ENCODE measurements at places on chromosomes 6 and 20.

DNA sequence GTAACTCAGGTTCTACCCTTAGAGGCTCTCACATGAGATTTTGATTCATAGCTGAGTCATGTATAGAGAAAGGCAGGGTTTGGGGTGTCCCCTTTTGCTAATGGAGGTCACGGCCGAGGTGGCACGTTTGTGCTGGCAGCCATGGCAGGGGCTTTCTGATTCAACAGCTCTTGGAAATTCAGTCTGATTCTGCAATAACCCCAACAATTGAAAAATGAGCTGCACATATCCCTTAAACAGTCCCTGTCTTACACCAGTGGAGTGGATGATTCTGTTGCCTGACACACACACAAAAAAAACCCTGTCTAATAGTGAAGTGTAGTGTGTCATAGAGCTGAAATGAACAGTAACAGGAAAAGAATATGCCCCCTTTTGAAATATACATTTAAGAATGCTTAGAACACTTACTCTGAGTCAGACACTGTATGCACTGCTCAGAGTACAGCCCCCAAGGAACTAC lies 40.4 kb upstream of the ARG1 start:
- DNase-seq, result peak; percentile 82

DNA sequence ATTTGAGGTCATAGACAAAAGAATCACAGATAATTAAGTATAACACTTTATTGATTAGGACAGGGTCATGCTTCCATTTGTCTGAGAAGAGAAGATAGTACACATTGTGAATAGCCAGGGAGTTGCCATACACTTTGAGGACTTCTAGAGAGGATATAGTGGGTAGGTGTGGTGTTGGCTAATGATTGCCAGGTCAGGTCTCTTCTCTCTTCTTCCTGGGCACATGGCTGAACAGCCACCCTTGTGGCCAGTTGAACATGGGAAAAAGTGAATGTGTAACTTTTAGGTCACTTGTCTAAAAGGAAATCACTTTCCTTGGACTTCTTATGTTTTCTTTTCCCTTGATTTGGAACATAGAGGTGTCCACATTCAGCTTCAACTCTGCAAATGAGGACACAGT lies 772.1 kb upstream of the MAP3K7 start:
- no peak for DNase-seq

GRCh38 chr6:23277521-23278179 lies 708.3 kb downstream of the HDGFL1 start:
- DNase-seq, result no peak

- peak; percentile 9 for DNase-seq
Observed at GRCh38 chr20:7770578-7770977, 169.7 kb downstream of the HAO1 start.

DNA sequence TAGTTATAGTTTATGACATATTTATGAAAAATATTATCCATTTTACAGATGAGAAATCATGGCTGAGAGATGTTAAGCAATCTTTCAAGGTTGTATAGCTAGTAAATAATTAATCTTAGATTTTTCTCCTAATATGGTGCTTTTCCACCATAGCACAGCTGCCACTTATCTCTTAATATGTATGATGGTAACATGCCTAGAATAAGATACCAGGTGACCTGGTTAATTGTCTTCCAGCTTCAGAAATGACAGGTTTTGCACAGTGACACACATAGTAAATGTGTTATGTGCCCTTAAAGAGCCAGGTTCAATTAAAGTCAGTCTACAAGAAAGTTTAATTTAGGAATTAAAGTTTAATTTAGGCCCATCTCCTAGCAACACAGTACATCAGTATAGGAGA lies 14.8 kb downstream of the TUBB2A start:
- DNase-seq, result no peak

- no peak for DNase-seq
Observed at GRCh38 chr6:73560853-73561407, 40.1 kb upstream of the EEF1A1 start.

DNA sequence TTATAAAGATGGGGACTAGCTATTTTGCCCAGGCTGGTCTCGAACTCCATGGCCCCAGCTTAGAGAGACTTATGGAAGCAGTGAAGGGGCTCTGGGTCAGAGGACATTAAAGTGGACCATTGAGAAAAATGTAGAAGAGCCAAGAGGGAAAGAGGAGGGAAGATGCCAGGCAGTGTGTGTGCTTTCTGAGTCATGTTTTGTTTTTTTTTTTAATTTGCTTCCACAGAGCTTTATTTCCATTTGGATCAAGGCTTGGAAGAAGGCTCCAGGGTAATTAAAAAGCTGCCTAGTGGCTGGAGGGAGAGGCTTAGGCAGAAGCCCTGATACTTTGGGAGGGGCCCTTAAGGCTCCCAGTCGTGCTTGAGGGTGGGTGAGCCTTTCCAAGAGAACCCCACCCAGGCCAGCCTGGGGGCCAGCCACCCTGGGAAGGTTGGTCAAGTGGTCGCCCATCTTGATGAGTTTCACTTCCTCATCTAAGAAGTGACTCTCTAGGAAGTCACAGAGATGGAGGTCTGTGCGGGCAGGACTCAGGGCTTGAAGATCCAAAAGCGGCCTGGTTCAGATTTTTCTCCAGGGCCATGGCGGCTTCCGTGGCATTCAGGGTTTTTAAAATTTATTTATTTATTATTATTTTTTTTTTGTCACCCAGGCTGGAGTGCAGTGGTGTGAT lies 3.0 kb upstream of the ZNF335 start:
- no peak for DNase-seq

DNA sequence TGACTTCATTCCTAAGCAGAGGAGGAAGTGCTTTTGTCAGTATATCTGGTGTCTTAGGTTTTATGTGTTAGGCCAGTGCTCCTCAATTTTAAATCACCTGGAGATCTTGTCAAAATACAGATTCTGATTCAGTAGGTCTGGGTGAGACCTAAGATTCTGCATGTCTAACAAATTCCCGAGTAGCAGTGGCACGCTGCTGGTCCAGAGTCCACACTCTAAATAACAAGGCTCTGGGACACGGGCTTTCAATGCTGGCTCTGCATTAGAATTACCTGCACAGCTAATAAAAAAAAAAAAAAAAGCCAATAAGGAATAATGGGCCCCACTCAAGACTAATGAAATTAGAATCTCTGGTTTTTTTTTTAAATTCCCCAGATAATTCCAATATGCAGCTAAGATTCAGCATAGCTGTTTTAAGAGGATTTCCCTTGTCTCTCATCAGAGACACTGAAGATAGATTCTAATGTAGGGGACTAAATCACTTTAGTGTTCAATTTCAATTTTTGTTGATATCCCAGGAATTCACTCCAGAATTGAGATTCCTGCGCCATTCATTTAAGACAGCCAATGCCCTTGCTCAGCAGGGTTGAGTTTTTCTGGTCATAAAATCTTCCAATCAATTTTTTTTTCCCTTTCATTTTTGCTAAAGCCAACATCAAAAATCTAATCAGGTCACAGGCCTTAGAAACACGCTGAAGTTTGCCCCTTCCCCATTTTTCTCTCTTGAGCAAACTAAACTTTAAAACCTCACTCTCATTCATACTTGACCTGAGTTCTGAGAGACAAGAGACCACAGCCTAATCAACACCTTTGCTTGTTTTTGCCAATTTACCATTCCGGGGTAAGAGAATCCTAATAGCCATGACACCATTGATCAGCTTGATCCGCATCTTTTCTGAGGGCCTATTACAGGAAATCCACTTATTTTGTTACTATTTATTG lies 2.4 kb downstream of the TDP2 start:
- no peak for DNase-seq

DNA sequence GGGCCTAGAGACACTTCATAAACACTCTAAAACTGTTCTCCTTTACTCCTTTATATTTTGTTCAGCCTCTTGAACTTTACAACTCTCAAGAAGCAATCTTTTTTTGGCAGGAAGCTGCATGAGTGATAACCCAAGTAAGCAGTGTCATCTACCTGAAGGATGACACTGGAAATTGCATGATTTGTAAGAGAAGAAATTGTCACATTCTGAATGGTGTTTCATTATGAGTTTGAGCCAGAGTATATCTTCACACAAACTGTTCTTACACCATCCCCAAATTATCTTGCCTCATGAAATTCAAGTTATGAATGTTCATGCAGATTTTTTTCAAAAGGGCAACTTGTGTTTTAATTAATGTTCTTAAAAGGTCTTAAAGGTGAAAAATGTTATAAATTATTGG lies 799.3 kb downstream of the TBC1D32 start:
- no peak for DNase-seq

GRCh38 chr6:160398674-160399271 lies 50.6 kb downstream of the SLC22A3 start:
- DNase-seq, result no peak

GRCh38 chr20:33024243-33024560 lies 7.2 kb upstream of the BPIFB6 start:
- no peak for DNase-seq

GRCh38 chr20:15911581-15911980 lies 661.7 kb downstream of the KIF16B start:
- DNase-seq, result no peak

GRCh38 chr6:163338671-163339405 lies 75.7 kb upstream of the QKI start:
- DNase-seq, result no peak

DNA sequence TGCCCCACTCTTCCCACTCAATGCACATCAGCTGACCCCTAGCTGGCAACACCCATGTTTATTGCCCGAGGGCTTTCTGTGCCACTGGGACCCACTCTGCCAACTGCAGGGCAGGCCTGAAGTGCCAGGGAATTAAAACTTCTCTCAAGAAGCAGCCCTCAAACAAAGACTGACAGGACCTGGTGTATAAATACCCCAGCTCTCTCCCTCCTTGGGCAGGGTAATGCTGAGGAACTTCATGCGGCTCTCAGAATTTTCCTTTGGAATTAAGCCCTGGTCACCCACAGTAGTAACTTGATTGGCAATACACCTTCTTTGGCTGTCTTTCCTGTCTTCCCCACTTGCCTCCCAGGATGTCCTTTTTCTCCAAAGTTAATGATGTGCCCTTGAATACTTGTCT lies 5.3 kb upstream of the GDAP1L1 start:
- no peak for DNase-seq

DNA sequence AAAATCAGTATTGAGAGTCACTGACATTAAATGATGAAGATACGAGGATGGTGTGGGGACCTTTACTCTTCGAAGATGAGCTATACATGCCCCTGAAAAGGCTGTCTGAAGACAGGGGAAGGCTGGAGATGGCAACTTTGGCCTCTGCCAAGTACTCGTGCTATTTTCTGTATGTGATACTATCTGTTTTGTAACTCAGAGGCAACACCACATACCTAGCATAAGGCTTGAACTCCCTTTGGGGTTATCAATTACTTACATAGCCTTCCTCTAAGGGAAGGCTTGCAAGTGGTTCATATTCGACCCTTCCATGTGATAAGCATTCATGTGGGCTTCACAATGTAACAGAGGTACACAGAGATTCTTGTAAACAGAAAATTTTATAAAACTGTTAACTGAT lies 68.7 kb upstream of the FBXO30 start:
- DNase-seq, result no peak

DNA sequence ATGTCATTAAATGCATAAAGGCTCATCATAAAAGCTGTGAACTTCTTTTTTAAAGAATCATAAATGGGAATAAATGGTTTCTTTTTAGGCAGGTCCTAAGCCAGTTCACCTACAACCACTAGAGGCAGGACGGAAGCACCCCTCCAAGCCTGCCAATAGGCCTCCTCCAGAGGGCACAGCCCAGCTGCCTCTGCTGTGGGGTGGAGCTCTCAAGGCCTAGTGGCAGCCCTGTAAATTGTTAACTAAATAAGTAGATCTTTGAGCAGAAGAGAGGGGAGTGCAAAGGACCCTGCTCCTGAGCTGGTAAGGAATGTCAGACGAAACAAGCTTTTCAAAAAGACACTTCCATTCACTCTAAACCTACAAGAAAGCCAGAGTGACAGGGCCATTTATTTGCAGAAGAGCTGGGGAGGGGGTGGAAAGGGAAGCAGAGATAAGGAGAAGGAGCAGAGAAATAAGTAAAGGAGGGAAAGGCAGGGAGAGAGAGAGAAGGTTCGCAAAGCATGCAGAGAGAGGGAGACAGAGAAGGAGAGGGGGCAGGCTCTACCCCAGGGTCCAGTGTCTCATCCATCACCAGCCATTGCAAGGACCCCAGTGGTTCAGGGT lies 18.0 kb upstream of the MAFB start:
- no peak for DNase-seq

DNA sequence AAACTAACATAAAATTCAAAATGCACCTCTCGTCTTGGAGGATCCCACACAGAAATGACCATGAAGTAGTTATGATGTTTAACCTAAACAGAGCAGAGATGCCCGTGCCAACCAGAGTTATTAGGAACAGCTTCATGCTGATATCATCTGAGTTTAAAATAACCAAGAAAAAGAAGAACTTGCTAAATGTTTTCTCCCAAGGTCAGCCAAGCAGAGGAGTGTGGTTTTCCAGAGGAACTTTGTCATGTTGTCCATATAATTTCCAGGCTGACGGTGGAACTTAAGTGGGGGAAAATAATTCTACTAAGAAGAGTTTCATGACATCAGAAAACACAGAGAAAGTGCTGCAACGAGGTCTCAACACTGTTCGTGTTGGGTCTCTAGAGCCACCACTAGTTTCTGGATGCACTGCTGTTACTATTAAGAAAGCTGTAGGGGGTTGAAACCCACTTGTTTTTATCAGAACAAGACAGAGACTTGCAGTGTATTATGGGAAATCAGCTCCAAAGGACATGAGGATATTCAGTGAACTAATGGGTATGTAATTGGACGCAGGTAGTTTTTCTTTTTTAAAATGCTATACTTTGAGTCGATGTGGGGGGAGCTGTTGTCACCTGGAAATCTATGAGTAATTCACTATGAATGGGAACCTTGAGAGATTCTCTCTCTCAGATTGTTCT lies 5.2 kb downstream of the AGPAT4 start:
- no peak for DNase-seq

DNA sequence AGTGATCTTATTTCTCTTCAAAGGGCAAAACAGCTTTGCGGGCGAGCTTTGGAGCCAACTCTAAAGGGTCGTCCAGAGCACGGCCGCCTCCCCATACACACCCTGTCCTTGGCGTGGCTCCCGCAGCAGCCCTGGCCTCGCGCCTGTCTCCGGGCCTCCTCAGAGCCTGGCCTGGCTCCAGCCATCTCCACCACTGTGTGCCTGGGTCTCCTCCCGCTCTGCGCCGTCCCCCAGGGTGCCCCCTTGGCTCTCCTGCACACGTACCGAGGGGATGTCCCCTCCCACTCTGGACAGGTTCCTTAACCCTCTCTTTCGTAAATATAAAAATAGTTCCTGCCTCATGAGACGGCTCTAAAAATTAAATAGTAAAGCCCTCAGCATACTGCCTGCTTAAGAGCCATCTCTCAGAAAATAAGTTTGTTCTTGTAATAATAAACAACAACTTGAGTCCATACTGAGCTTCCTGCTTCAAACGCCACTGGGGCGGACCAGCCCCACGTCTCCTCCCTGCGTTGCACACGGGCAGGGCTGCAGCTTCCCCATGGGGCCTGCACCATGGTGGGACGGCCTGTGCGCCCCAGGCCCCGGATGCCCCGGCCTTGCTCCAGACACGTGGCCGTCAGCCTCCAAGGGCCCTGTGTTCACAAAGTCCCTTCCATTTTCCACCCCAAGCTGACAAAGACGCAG lies 226.2 kb downstream of the TTLL2 start:
- DNase-seq, result no peak

- DNase-seq, result no peak
Observed at GRCh38 chr6:131766631-131767030, 41.2 kb upstream of the ENPP1 start.

Measured in activated CD4-positive, alpha-beta memory T cell treated with anti-CD3 and anti-CD28 coated beads for 36 hours (primary cell).